HT-29 (cell line): ENCODE measurements at places on chromosomes 16 and 17.
A peak's percentile ranks its signal among the peaks of the same experiment; 100 is the strongest.

DNA sequence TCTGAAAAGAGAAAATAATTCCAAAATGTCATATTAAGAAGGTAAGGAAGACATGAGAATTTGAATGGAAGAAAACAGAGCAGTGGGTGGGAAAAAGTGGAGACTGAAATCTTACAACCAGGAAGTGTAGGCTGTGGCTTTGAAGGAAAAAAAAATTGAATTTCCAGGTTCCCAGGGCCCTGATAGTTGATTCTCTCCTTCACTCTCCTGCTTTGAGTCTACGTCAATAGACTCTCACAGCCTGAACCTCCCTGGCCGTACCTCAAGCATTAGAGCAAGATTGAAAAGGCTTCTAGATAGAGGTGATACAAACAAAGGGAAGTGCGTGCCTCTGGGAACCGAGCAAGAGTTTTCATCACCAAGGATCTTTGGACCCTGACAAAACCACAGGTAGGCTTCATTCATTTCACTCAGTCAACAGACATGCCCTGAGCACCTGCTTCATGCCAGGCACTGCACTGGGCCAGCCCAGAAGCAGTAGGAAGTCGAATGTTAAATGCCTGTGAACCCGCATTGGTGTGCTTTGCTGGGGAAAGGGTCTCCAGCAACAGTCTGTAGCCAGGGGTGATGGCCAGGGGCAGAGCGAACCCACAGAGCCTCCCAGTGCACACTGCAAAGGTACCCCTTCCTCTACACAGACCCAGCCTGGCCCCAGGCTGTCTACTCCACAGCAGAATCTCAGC is 163.9 kb downstream of the SLC39A11 start:
- peak; percentile 46 for DNase-seq

DNA sequence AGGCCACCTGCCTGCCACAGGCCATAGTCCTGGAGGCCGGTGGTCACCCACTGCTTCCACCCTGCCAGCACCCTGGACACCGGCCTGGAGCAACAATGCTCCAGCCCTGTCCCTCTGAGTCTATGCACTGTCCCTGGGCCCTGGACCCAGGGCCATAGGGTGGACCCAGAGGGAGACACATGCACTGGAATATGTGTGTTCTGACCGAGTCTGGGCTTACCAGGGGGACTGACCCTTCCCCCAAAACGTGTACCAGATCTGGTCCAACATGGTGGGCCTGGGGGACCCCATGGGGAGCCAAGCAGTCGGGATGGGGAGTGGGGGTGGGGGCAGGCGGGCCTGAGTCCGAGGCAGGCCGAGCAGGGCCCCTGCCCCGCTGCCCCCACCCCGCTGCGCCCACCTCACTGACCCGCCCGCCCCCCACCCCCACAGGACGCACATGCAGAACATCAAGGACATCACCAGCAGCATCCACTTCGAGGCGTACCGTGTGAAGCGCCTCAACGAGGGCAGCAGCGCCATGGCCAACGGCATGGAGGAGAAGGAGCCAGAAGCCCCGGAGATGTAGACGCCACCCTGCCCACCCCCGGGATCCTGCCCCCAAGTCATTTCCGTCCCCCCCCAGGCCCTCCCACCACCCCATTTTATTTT is 357.4 kb downstream of the SEC14L1 start:
- no peak for DNase-seq

- DNase-seq = peak; percentile 45
These were observed 6.3 kb upstream of the MNT start for GRCh38 chr17:2406903-2407790.

DNA sequence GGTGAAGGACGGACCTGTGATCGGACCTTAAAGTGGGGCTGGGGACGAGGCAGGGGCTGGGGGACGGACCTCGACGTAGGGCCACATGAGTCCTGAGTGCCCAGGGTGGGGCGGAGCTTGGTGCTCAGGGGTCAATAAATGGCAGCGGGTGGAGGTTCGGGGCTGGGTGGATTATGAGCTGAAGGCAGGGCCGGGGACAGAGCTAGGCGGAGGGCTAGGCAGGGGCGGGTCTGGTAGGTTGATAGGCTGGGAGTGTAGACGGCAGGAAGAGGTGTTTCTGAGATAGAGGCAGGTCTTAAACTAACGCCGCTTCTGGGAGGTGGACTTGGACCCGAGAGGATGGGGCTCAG is 733 bp downstream of the CHRNB1 start:
- peak; percentile 54 for DNase-seq

- no peak for DNase-seq
These were observed 57.7 kb upstream of the ACSF3 start for GRCh38 chr16:89035669-89036570.

GRCh38 chr17:73770115-73770848 is 126.0 kb upstream of the SDK2 start:
- DNase-seq = no peak

- no peak for DNase-seq
These were observed 124.8 kb upstream of the RBL2 start for GRCh38 chr16:53309457-53309856.

DNA sequence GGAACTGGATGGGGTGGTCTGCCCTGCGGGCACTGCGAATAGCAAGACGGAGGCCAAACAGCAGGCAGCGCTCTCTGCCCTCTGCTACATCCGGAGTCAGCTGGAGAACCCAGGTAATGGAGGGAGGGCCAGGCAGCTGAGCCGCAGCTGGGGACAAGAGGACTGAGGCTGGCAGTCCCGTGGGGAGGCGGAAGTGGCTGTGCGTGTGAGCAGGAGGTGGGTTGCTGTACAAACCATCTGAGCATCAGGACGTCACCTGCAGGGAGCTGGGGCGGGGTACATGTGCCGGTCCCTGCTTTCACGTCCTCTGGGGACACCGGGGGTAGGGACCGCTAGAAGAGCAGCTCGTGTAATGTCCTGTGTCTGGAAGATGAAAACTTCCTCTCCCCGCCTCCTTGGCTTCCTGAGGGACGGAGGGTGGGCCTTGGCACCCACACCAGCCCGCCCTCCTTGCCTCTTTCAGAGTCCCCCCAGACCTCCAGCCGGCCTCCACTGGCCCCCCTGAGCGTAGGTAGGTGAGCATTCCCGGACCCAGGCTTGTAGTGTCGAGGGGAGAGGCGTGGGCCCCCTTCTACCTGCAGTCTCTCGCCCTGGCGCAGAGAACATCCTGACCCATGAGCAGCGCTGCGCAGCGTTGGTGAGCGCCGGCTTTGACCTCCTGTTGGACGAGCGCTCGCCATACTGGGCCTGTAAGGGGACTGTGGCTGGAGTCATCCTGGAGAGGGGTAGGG is 3.7 kb downstream of the ADAD2 start:
- DNase-seq = no peak

GRCh38 chr17:15236281-15237105 is 28.6 kb downstream of the PMP22 start:
- no peak for DNase-seq

DNA sequence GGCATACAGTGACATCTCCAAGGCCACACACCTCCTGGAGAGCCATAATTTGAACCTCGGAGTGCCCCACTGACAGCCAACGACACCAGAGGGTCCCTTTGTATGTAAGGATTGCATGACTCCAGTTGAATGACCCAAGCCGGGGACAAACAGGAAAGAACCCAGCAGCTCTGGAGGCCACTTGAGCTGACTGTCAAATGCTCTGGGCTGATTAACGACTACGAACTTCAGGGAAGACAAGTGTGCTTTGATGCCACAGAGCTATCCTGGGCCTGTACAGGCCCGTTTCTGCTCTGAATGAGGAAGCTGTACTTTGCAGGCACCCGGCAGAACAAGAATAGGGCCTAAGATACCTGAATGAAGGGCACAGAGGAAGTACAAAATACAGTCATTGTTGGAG is 404.6 kb downstream of the SLC39A11 start:
- DNase-seq = no peak

DNA sequence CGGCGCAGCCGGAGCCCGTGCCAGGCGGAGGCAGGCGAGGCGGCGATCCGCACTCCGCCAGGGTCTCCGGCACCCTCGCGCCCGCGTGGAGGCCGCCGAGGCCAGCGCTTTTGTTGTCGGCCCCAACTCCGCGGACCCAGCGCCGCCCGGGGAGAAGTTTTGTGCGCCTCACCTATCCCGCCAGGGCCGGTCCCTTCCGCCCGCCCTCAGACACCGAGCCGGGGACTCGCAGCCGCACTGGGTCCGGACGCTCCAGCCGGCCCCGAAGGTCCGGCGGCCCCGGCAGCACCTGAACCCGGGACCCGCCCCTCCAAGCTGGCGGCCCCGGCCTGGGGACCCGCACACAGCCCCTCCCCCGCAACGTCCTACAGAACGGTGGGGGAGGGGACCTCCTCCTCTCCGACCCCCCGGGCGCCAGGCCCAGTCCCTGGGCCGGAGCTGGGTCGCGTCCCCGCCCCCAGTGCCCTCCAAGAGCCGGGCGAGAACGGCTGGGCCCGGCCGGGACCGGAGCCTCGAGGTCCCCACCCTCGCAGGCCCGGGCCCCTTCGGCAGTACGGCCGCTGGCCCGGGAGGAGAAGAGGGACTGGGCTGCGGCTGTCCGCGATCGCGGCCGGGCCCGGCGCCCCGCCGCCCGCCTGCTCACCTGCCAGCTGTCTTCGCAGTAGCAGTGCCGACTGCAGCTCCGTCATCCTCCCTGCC is 698 bp downstream of the UBE2G1 start:
- no peak for DNase-seq

- no peak for DNase-seq
These were observed 7.3 kb upstream of the WDR45B start for GRCh38 chr17:82655523-82655922.

- DNase-seq = peak; percentile 32
These were observed 149.6 kb upstream of the GNAO1 start for GRCh38 chr16:56041556-56042140.

GRCh38 chr17:68468334-68468733 is 11.0 kb upstream of the WIPI1 start:
- no peak for DNase-seq

DNA sequence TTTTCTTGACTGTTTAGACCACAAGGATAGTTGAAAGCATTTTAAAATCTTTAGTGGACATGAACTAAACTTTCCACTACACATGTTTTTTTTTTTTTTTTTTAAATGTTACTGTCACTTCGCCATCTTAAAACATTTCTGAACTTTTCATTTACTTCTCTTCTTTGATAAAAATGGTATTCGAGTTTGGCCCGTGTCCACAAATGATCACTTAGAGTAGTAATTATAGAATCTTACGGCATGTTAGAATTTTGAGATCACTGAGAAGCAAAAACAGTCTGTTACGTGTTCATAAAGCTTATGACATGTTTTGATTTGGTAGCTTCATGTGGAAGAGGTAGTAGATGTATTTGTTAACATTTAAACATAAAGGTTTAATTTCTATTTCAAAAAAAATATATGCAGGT is 1.1 kb downstream of the NSRP1 start:
- DNase-seq = no peak

- DNase-seq = no peak
These were observed 205.2 kb downstream of the SLC39A11 start for GRCh38 chr17:72887322-72887721.

DNA sequence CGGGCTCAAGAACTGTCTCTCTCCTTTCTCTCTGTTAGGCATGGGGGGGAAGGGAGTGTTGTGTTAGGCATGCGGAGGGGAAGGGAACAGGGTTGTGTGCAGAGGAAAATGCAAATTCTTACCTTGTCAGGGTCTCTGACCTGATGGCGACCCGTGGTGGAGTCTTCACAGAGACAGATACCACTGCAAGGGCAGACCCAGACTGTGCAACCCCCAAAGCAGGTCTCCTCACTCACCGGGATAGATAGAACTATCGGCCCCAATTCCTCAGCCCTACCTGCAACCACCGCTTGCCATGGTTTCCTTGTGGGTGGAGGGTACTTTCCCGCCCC is 9.6 kb upstream of the MPP2 start:
- no peak for DNase-seq

- no peak for DNase-seq
These were observed 455 bp downstream of the ATP1B2 start for GRCh38 chr17:7651097-7651664.

GRCh38 chr17:145671-146541 is 8.5 kb downstream of the SCGB1C2 start:
- DNase-seq = no peak

DNA sequence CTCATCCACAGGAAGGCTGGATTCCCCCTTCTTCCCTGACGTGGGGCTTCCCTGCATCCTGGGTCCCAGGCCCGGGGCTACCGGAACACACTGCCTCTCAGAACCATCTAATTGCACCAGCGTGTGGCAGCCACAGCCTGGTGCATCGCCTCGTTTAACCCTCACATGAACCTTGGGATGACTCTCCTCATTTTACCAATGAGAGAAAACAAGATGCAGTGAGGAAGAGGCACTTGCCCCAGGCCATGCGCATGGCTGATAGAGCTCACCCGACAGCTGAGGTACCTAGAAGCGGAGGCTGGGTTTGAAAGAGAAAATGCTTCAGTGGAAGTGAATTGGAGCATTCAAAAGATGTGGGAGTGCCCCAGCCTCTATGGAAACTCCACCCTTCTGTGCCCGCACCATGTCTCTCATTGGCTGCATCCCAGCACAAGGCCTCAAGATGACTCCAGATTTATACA is 162.3 kb downstream of the KATNIP start:
- no peak for DNase-seq

DNA sequence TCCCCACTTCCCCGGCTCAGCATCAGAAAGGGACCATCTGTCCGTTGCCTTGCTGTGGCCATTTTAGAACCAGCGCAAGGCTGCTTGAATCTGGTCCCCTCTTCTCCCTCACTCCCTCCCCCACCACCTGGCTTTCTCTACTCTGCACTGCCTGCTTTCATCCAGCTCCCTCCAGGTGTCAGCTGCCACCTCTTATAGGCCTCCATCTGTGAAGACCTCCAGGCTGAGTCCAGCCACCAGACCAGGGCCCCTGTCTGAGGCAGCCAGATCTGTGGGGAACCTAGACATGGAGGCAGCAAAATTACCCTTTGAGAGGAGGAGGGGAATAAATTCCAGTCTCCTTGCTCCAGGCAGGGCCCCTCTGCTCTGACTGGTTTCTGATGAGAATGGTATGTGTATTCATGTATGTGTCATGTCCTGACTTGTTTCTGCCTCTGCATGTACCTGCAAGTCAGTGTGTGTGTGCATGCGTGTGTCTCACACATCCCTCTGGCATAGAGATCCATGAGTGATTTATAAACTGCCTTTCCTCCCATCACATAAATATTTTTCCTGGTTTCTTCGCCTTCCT is 21.1 kb downstream of the MINK1 start:
- no peak for DNase-seq

DNA sequence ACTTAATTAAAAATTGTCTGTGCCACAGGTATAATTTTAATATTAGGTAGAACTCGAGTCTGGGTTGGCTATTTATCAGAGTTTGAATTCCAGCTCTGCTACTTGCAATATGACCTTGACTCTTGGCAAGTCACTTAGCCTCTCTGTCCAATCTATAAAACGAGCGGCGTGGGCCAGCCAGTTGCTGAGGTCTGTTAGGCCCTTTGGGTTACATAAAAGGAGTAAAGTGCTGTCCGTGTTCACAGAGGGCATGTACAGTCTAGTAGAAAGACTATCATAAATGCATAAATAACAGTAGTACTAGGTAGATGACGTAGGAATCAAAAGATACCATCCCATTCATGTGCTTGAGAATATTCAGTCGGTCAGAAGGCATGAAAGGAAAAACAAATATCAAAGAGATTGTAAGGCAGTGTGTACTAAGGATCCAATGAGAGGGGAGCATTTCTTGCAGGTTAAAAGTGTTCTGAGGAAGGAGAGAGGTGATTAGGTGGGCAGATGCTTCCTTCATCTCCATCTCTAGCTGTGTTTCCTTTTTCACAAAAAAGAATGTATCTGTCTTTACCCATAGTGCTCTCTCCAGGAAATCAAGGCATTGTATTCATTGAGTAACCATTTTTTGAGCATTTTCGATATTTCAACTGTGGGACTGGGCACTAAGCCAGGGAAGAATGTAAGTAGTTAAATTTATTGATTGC is 2.4 kb downstream of the TNRC6A start:
- DNase-seq = no peak
